ENCODE measurements at places on chromosomes 2 and 18.

- DNase-seq, result no peak
Observed at GRCh38 chr2:9303528-9304225, 97.1 kb downstream of the ASAP2 start.

- no peak for DNase-seq
Observed at GRCh38 chr2:212532585-212532984, 6.0 kb downstream of the ERBB4 start.

- DNase-seq, result no peak
Observed at GRCh38 chr2:45559436-45559835, 51.6 kb downstream of the SRBD1 start.

GRCh38 chr2:113219889-113220641 lies 46.3 kb downstream of the PSD4 start:
- no peak for DNase-seq

- DNase-seq, result no peak
Observed at GRCh38 chr2:118982039-118982438, 40.0 kb downstream of the MARCO start.

Data from hematopoietic multipotent progenitor cell treated with erythropoietin and hydrocortisone succinate and interleukin-3 and kit ligand, for 17 days (in vitro differentiated cells).